ENCODE measurements at places on chromosomes 11 and 22. TPM values are rescaled to one million over a fixed set of nuclear protein-coding genes. Genes with fewer than 3 reads are reported as not detected.

Gene PICK1
- 14.8 TPM for total RNA-seq

Gene NCR3LG1
- total RNA-seq = 0.70 TPM

Gene GRM5
- 0.11 TPM for total RNA-seq

GRCh38 chr22:46119729-46120419 is 30.5 kb upstream of the PPARA start:
- no peak overlapping the region for H3K27ac ChIP-seq
- H3K4me3 ChIP-seq = no peak overlapping the region
- no peaks in the 10 kb centered on the region for H3K4me1 ChIP-seq
- no peaks in the 10 kb centered on the region for H3K27me3 ChIP-seq

DNA sequence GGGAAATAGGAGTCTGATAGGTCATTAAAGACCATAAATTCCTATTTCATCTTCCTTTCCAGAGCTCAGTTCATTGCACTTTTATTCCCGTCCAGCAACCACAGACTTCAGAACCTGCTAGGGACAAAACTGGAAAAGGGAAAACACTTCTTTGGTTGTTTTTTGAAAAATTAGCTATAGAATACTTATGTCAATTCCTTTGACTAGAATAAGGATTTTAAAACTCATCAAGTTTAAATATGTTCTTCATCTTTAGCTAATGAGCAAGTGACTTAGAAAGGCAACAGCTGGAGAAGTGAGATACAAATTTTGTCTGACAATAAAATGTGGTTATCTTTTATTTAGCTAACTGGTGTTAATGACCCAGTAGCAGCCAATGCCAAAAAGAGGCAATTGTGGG is 206.9 kb downstream of the SOX6 start:
- H3K4me3 ChIP-seq = no peak overlapping the region
- DNase-seq = no peak
- no peaks in the 10 kb centered on the region for H3K36me3 ChIP-seq
- H3K4me1 ChIP-seq = no peaks in the 10 kb centered on the region
- H3K27me3 ChIP-seq = no peaks in the 10 kb centered on the region
- H3K27ac ChIP-seq = no peak overlapping the region

- no peaks in the 10 kb centered on the region for H3K4me1 ChIP-seq
- peak; percentile 51 for DNase-seq
- H3K27ac ChIP-seq = no peak overlapping the region
- no peak overlapping the region for H3K4me3 ChIP-seq
- no peaks in the 10 kb centered on the region for H3K36me3 ChIP-seq
These were observed 93.1 kb upstream of the FGF3 start for GRCh38 chr11:69912161-69912910.

DNA sequence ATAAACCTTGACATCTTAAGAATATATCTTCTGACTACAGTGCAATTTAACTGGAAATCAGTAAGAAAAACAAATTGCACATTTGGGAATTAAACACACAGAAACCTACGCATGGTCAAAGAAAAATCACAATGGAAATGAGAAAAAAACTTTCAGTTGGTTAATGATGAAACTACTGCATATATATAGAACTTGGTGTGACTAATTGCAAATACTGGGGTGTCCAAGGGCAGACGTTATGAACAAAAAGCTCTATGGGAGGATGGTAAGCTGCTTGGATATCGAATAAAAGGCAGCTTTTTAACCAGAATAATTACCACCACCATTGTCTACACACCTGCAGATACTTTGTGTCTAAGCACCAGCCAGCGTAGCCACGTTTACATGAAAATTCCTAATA is 791 bp downstream of the GDPD4 start:
- no peaks in the 10 kb centered on the region for H3K36me3 ChIP-seq
- H3K27me3 ChIP-seq = peaks cover 10% of the 10 kb centered on the region
- H3K27ac ChIP-seq = no peak overlapping the region

GRCh38 chr22:43828725-43828997 is 16.6 kb upstream of the EFCAB6 start:
- H3K4me1 ChIP-seq = no peaks in the 10 kb centered on the region
- peaks cover 10% of the 10 kb centered on the region for H3K27me3 ChIP-seq
- no peaks in the 10 kb centered on the region for H3K36me3 ChIP-seq
- H3K4me3 ChIP-seq = no peak overlapping the region
- no peak for DNase-seq

GRCh38 chr11:36073411-36074203 is 129.7 kb downstream of the LDLRAD3 start:
- no peak for DNase-seq
- H3K36me3 ChIP-seq = no peaks in the 10 kb centered on the region
- no peak overlapping the region for H3K27ac ChIP-seq
- H3K4me3 ChIP-seq = no peak overlapping the region
- peaks cover 18% of the 10 kb centered on the region for H3K27me3 ChIP-seq

- H3K4me3 ChIP-seq = no peak overlapping the region
- no peaks in the 10 kb centered on the region for H3K36me3 ChIP-seq
- DNase-seq = no peak
- H3K27ac ChIP-seq = no peak overlapping the region
- H3K27me3 ChIP-seq = peaks cover 21% of the 10 kb centered on the region
- no peaks in the 10 kb centered on the region for H3K4me1 ChIP-seq
These were observed 75.3 kb downstream of the PKNOX2 start for GRCh38 chr11:125239585-125240560.

GRCh38 chr11:32464078-32464477 is 28.7 kb upstream of the WT1 start:
- H3K4me3 ChIP-seq = no peak overlapping the region
- DNase-seq = no peak
- no peak overlapping the region for H3K27ac ChIP-seq

- no peak for DNase-seq
- peak overlapping the region; percentile 9 for H3K27ac ChIP-seq
- peak overlapping the region; percentile 6 for H3K4me3 ChIP-seq
- no peaks in the 10 kb centered on the region for H3K36me3 ChIP-seq
These were observed 298.3 kb downstream of the NTM start for GRCh38 chr11:131668500-131669400.

DNA sequence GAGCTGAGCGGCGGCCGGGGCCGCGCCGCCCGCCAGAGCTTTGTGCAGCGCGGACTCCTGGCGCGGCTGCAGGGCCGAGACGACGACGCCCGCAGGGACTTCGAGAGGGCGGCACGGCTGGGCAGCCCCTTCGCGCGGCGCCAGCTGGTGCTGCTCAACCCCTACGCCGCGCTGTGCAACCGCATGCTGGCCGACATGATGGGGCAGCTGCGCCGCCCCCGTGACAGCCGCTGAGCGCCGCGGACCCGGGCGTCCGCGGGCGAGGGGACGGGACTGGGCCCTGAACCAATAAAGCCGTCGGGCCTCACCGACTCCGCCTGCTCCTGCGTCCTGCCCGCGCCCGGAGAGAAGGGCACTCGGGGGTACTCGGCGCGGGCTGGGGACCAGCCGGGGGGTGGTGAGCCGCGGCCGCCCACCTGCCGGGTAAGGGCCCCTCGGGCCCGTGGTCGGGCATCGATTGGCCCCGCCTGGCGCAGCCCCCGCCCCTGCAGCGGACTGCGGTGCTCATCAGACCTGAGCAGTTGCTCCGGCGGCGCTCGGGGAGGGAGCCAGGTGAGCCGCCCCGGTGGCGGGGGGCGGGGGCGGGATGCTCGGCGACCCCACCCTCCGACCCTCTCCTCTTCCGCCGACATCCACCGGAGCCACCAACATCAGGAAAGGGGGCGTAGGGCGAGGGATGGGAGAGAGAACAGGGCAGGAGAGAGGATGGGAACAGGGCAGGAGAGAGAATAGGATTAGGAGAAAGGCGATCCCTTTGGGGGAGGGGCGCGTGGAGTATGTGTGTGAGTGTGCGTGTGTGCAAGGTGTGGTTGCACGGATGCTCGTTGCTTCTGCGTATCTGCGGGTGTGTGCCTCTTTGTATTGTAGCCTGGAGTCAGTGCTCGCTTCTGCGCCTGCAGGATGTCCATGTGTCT is at the start of gene TMEM25:
Gene TMEM25 (plus strand): TSS at position 510 of the 914 bp plus-strand sequence. CDS start 610 bp downstream, outside the sequence.
- peak within 1 kb of the TSS; percentile 88 for H3K27ac ChIP-seq
- H3K4me1 ChIP-seq = peaks cover 13% of the 10 kb centered on the region
- H3K36me3 ChIP-seq = no peaks in the 10 kb centered on the region
- H3K27me3 ChIP-seq = peaks cover 2% of the 10 kb centered on the region
- peak within 1 kb of the TSS; percentile 79 for H3K4me3 ChIP-seq

GRCh38 chr22:23234409-23235161 is 54.3 kb downstream of the BCR start:
- H3K27me3 ChIP-seq = no peaks in the 10 kb centered on the region
- DNase-seq = no peak
- no peak overlapping the region for H3K27ac ChIP-seq
- no peak overlapping the region for H3K4me3 ChIP-seq

Data from natural killer cell treated with Interleukin-12 subunit alpha and Interleukin-12 subunit beta and Interleukin-15 and Interleukin-18, amount 100 ng/mL, for 72 hours (primary cell).